ENCODE measurements at places on chromosomes 4 and X.

- DNase-seq: peak; percentile 30
Measured at GRCh38 chr4:180057299-180057721, 2185.9 kb upstream of the TENM3 start.

DNA sequence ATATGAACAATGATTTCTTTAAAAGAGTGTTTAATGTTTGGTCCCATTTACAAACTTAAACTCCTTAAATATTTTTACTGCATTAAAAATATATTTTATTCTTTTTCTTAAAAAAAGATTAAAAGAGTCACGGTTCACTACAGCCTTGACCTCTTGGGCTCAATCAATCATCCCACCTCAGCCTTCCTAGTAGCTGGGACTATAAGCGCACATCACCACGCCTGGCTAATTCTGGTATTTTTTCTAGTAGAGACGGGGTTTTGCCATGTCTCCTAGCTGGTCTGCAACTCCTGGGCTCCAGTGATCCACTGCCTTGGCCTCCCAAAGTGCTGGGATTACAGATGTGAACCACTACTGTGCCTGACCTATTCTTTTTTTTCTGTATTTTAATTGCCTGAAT, 104.7 kb upstream of the TLR2 start:
- no peak for DNase-seq

DNA sequence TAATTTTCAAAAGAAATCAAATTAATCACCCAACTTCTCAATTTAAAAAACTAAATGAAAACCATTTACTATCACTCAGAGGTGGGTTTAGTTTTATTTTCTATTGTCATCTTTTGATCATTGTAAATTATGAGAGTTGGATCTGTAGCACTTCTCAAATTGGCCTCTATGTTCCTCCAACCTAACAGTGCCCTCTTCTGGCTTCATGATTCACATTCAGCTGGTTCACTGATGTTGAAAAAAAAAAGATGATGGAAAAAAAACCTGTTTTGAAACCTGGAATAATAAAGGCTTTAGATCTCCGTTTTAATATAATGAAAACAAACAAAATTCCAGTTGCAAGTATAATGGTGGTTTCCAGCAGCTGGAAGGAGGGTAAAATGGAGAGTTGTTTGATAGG, 2.4 kb upstream of the NBDY start:
- DNase-seq: peak; percentile 60

- no peak for DNase-seq
Measured at GRCh38 chr4:37667197-37668100, 18.7 kb downstream of the RELL1 start.

- no peak for DNase-seq
Measured at GRCh38 chr4:15495621-15496020, 25.9 kb downstream of the CC2D2A start.

DNA sequence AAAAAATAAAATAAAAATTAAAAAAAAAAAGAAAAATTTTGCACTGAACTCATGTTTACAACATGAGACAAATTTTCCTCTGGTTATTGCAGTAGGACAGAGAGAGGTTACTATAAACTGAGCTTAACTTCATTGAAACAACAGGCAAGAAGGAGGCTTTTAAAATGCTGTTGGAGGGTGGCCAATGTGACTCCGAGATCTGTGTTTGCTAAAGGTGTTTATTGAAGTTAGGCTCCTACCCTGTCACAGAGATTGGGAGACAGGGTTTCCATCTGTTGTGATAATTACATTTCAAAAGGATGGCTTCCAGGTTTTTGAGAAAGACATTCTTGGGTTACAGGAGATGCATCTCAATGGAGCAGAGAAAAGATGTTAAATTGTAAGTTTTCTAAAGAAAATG, 370.5 kb upstream of the HS3ST1 start:
- DNase-seq: no peak

GRCh38 chr4:6419452-6420028, 52.9 kb downstream of the PPP2R2C start:
- DNase-seq: no peak

- DNase-seq: no peak
Measured at GRCh38 chrX:12463052-12463451, 324.8 kb downstream of the FRMPD4 start.

DNA sequence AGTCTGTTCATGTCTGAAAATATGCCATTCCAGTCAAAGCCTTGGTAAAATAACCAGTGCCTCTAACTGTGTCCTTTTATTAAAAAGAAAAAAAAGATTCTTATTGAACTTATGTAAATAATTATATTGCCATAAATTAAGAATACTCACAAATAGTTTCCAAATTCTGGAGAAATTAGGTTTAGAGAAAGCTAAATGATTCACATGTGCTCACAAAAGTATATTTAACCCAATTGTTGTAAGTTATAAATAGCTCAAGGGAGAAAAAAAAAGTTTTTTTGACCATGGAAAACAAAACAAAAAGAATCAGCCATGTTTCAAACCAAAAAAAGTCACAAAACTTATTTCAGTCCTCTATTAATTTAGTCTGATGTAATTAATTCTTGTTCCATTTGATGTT, 25.3 kb upstream of the HERC6 start:
- DNase-seq: no peak

- no peak for DNase-seq
Measured at GRCh38 chr4:162700815-162701361, 465.8 kb downstream of the NAF1 start.

GRCh38 chrX:42664680-42665079, 113.3 kb downstream of the PPP1R2C start:
- no peak for DNase-seq

- no peak for DNase-seq
Measured at GRCh38 chr4:88396681-88397080, 18.0 kb downstream of the HERC6 start.

GRCh38 chr4:3700736-3701135, 65.4 kb upstream of the ADRA2C start:
- DNase-seq: no peak

DNA sequence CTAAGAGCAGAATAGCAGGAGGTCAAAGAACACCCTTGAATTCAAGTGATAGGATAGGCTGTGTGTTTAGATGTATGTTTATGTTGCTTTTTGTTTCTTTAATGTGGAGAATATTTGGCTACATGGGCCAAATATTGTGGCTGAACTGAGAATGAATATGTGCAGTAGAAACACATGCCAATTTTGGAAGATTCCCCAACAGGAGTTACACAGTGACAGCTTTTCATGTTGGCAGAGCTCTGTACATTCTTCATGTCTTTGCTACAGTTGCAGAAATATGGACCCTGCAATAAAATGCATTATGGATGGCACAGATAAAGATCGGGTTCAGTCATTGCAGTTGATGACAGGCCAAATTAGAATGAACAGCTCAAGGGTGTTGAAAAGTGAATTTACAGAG, 82.8 kb upstream of the SLC4A4 start:
- DNase-seq: no peak

DNA sequence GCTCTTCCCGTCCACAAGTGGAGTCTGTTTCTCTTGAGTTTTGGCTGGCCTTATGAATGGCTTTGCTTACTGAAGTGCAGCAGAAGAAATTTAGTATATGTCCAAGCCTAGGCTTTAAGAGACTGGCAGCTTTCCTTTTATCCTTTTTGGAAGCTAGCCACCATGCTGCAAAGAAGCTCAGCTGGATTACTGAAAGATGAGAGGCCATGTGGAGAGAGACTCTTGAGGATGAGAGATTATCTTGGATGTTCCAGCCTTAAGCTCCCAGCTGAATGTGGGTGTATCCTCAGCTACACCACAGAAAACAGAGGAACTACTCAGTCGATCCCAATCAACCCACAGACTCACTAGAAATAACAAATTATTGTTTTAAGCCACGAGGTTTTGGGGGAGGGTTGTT, 12.5 kb downstream of the CCNG2 start:
- no peak for DNase-seq

GRCh38 chr4:105586638-105587328, 34.4 kb downstream of the ARHGEF38 start:
- DNase-seq: no peak

- no peak for DNase-seq
Measured at GRCh38 chr4:13966231-13967195, 339.0 kb upstream of the BOD1L1 start.

GRCh38 chr4:129804461-129804981, 708.6 kb downstream of the C4orf33 start:
- no peak for DNase-seq

DNA sequence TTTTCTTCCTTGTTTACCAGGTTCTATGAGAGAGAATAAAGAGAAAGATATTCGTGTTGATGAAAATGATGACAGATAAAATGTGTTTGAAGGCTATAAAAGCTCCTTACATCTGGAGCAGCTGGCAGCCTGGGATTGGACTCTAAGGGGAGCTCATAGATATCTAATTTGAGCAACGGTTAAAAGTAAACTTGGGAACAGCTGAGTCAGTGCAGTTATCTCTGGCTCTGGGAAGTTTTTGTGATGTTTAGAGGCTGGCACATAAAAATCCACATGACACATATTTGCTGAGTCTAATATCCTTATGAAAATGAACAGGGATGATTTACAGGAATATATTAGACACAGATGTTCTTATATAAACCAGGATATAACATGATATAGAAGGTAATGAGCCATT, 331.8 kb upstream of the TENM3 start:
- no peak for DNase-seq

DNA sequence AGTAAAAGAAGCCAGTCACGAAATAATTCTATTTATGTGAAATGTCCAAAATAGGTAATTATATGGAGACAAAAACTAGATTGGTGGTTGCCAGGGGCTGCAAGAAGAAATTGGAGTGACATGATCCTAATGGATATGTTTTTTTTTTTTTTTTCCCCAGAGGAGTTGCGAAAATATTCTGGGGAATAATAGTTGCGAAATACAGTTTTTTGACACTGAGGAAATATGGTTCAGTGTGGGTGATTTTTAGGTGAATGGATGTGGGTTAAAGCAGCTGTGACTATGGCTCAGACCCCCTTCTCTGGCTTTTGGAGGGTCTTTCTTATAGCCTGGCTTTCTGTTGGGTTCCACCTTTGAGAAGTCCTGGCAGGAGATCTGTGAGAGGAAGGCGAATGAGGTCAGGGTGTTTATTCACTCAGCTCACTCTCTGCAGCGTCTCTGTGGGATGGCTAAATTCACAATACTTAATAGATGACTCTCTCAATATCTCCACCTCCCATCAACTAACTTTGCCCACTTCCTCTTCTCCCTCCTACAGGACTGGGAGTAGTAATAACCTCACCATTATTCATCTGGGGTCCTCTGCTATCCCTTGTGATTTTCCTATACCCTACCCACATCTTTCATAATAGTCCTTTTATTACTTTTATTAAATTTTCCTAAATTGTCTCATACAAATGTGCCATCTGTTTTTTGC, 15.3 kb upstream of the RAB9B start:
- DNase-seq: no peak
